ENCODE measurements at places on chromosomes 2 and 18.

- DNase-seq = no peak
Measured at GRCh38 chr2:97858442-97858841, 137.3 kb downstream of the TMEM131 start.

DNA sequence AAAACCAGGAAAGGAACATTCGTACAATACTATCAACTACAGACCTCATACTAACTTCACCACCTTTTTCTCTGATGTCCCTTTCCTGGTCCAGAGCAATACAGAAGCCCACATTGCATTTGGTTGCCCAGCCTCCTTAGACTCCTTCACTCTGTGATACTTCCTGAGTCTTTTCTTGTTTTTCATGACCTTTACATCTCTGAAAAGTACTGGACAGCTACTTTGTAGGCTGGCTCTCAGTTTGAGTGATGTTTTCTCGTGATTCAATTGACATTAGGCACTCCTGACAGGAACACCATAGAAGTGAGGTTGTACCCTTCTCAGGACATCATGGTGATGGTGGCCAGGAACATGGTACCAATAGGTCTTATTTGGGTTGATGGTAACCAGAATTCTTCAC, 185.9 kb upstream of the SLC39A10 start:
- DNase-seq = no peak

DNA sequence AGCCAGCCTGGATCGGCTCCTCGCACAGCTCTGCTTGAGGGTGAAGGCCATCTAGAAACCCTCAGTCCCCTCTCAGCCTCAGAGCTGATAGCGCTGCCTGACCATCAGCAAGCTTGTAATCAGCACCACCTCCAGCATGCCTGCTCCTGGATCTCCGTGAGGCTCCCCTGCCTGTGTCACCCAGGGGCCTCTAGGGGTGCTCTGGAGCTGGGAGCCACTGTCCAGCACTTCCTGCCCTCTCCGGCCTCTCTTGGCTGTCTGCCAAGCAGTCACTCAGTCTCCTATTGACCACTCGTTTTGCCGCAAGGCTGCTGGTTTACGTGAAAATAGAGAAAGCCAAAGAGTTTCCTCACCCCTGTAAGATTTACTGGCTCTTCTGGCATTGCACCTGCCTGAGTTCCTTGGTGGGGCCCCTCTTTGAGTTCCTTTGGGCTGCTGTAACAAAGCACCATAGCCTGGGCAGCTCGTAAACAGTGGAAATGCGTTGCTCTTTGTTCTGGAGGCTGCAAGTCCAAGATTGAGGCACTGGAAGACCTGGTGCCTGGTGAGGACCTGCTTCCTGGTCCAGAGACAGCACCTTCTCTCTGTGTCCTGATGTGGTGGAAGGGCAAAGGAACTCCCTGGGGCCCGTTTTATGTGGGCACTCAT, 17.9 kb downstream of the CAPN10 start:
- DNase-seq = no peak

DNA sequence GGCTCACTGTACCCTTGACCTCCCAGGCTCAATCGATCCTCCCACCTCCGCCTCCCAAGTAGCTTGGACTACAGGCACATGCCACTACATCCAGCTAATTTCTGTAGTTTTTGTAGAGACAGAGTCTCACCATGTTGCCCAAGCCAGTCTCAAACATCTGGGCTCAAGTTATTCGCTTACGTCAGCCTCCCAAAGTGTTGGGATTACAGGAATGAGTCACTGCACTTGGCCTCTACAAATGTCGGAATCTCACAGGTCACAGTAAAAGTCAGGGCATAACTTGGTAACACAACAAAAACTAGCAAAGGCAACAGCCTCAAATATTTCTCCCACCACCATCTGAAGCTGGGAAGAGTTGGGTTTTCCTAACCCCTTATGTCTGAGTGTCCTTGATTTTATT, 25.3 kb downstream of the SCG2 start:
- DNase-seq = peak; percentile 28

- no peak for DNase-seq
Measured at GRCh38 chr2:149075105-149075504, 36.6 kb downstream of the LYPD6B start.

DNA sequence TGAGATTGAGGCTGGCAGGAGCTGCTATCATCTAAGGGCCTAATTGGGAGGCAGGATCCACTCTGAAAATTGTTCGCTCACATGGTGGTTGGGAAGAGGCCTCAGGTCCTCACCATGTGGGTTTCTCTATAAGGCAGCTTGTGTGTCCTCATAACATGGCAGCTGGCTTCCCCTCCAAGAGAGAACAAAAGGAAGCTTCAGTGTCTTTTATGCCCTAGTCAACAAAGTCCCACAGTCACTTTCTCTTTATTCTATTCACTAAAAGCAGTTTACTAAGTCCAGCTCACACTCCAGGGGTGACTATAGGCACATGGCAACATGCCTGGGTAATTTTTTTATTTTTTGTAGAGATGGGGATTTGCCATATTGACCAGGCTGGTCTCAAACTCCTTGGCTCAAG, 5.8 kb upstream of the ITGAV start:
- no peak for DNase-seq

- DNase-seq = no peak
Measured at GRCh38 chr2:106168657-106169056, 25.4 kb downstream of the UXS1 start.

DNA sequence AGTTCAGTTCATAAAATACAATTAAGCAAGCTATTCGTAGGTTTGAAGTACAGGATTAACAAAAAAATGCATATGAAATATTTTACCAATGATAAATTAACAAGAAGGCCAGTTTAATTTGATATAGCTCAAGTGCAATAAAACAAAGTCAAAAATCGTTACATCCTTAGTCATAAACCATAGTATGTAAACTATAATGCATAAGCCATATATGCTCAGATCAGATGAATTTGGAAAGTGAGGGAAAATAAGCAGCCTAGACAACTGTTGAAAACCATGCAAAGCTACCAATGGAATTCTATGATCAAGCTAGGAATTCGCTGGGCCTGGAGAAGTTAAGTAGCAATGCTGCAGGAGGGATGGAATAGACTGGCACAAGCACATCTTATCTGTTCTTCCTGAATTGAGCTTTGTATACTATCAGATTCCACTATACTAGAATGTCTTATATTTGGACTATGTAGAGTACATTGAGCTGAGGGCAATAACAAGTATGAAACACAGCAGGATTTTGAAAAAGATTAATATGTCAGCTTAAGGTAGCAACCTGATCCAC, 682.0 kb downstream of the IRS1 start:
- no peak for DNase-seq

DNA sequence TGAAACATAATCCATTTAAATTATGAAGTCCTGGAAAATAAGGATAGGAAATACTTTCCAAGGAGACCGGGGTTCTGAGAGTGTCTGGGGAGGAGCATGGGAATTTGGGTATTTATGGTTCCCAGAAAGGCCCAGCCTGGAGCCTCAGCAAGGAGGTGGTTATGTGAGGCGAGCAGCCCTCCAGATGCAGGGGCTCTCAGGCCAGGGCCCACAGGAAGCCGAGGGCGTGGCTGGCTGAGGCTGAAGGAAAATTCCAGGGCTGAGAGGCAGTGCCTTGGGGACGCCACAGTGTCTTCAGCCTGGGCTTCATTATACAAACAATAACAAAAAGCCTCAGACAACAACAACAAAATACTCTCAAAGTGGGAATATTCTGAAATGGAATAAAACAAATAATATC, 86.9 kb upstream of the SERPINE2 start:
- DNase-seq = no peak

DNA sequence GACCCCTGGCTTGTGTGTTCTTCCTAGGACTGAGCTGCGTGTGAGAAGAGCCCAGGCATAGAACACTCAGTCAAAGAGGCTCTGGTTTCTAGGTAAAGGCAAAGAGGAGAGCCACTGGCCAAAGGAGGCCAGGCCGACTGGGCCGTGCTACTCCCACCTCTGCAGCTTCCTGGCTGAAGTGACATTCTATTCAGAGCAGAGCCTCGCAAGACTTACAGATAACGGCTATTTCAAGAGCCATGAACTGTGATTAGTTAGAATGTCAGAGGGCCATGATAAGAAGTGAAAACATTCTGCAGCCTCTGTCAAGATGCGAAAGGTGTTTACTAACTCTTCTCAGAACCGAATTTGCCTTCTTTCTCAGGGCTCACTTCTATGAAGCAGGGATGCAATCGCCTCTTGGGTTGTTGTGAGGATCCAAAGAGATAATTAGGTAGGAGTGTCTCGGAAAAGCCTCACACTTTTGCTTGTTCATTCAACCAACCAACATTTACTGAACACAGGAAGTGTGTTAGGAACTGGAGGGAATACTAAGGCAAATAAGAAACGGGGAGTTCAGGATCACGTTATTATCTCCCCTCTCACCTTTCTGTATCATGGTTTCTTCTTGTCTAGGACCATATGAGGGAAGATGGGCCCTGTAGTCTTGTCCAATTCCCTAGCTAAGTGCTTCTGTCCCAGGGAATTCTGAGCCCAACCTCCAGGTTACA, 3.4 kb upstream of the DNAJC5G start:
- no peak for DNase-seq

GRCh38 chr2:60480089-60480773, 73.2 kb downstream of the BCL11A start:
- no peak for DNase-seq

- no peak for DNase-seq
Measured at GRCh38 chr2:56021579-56021978, 98.0 kb upstream of the EFEMP1 start.

DNA sequence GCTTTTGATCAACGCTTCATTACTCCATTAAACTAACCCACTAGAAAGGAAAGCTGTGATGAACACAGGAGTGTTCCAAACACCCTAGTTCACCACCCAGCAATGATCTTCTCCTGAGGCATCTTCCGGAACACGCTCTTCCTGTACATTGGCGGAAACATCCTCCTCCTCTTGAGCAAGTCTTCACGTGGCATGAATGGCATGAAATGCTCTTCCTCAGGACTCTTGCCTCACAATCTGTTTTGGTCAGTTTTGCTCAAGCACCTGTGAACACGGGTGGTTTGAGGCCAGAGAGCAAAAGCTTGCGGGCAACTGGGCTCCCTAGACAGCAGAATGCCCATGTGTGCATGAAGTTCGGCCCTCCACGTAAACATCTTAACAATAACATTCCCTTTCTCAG, 734.2 kb upstream of the SALL3 start:
- no peak for DNase-seq

DNA sequence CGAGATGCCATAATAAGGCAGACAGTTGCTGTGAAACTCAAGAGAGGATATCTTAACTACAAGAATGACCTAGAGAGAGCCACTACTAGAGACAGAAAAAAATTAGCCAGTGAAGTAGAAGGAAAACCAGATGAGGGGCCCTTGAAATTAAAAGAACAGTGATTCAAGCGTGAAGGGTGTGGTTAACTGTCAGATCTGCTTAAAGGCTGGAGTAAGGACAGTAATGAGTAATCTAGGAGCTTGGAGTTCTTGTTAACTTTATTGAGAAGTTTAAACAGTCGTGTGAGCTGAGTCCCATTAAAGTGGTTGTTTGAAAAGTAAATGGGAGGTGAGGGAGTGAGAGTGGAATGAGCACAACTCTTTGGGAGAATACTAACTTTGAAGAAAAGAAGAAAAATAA, 21.3 kb downstream of the PIGN start:
- no peak for DNase-seq

DNA sequence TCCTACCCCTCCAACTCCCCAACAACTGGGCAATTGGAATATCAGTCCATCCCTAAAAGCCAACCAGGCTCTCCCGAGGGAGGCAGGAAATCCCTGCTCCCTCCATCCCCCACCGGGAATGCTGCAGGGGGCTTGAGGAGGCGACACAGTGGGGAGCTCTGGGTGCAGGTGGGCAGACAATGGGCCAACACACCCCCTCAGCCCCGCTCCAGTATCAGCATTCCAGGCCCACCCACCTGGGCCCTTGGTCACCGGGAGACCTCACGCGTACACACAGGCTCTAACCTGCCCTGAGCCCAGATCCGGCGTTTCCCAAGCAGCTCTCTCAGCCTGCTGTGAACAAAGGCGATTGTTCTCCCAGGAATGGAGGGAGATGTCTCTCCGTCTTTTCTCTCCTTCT, 37.6 kb upstream of the FZD7 start:
- DNase-seq = no peak

DNA sequence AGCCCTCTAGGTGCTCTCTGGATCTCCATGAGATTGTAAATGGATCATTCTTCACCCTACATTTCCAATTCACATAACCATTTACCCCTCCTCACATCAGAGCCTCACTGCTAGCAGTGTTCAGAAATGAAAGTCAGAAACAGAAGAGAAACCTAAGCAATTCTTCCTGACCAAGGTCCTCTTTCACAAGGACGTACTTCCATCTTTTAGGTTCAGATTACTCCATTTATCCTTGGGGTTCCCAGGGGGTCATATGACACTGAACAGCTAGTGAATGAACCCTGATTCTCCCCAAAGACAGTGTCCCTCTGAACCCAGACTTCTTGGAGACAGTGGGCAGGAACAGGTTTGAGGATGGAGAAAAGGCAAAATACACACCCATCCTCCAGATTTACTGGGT, 12.9 kb upstream of the MARCO start:
- no peak for DNase-seq

- DNase-seq = no peak
Measured at GRCh38 chr2:83191316-83191715, 1267.8 kb downstream of the SUCLG1 start.

GRCh38 chr18:59419386-59419785, 60.3 kb upstream of the LMAN1 start:
- DNase-seq = no peak

DNA sequence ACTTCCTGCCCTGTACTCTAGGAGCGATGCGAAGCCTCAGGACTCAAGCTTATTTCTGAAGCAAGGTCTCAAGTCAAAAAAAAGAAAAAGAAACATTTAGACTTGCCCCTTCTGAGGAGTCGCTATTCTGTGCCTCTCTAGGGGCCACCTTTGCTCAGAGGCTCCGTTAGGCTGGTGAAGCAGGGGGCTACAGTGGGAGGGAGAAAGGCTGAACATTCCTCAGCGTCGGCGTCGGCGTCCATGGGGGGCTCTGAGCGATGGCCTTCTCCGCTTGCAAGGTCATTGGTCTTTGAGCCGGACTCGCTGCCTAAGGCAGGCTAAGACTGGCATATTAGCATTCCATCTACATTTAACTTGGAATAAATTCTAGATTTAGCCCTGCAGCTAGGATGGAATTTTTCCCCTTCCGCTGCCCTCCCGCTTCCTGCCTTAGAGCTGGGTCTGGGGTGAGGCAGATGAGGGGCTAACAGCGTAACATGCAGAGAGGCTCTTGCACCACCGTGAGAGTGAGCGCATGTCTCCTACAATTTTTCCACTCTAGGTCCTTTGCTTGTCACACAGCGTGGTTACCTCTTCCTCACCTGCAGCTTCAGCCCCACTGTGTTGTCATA, 53.6 kb upstream of the ATL2 start:
- no peak for DNase-seq

DNA sequence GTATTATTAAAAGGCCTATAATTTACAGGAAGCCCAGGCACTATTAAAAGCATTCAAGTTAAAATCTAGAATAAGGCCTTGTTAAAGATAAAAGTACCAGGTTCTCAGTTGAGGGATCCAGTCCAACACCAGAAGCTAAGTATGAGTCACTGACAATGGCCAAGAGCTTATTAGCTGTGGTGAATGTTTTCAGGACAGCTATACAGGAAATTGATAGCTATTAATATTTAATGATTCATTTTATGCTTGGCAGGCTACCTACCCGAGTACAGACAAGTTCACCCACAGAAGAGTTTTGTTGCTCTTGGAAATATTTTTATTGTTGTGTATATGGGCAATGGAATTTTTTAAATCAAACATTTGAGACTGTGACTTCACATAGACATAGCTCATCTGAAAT, 729.6 kb upstream of the ZNF804A start:
- DNase-seq = peak; percentile 81

Data from NCI-H446 (cell line).